ENCODE measurements at places on chromosomes 12 and 14.
A peak's percentile ranks its signal among the peaks of the same experiment; 100 is the strongest.

DNA sequence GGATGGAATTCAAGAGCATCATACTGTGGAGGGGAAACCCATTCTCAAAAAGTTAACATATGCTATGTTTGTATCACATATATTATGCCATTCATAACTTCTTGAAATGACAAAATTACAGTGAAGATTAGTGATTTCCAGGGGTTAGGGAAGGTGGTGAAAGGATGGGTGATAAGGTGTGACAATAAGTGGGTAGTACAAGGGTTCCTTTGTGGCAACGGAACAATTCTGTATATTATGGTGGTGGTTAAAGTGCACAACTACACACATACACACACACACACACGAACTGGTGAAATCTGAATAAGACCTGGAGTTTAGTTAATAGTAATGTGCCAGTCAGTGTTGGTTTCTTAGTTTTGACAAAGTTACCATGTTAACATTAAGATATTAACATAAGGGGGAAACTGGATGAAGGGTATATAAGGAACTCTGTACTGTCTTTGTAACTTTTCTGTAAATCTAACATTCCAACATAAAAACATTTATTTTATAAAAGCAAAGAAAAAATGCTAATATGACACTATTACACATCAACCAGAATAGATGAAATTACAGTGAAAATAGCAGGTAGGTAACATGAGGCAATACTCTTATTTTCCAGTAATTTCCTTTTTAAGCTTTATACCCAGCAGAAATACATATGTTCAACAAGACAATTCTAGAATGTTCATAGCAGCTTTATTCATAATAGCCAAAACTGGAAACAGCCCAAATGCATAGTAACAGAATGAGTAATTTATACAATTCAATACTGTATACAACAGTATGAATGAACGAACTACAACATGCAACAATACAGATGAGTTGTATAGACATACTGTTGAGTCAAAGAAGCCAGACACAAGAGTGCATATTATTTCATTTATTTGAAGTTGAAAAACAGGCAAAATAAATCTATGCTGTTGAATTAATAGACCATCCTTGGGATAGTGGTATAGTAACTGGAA lies 44.0 kb upstream of the OR5AU1 start:
- DNase-seq = no peak

DNA sequence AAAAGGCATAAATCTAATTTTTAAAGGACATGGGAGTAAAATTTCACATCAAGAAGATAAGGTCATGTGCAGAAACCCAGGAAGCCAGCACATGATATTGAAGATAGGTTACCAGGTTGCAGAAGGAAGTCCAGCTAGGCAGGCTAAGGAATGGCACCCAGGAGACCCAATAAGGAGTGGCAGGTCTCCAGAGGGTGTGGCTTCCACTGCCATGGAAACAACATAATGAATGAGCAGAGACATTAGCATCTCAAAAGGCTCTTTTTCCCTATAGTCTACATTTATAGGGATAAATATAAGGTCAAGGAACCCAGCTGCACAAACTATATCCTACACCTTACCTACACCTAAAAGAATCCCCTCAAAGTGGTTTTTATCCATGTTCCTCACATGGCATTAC lies 275.9 kb downstream of the RPS29 start:
- no peak for DNase-seq

- no peak for DNase-seq
Measured at GRCh38 chr14:105899071-105899641, 372.8 kb downstream of the TMEM121 start.

DNA sequence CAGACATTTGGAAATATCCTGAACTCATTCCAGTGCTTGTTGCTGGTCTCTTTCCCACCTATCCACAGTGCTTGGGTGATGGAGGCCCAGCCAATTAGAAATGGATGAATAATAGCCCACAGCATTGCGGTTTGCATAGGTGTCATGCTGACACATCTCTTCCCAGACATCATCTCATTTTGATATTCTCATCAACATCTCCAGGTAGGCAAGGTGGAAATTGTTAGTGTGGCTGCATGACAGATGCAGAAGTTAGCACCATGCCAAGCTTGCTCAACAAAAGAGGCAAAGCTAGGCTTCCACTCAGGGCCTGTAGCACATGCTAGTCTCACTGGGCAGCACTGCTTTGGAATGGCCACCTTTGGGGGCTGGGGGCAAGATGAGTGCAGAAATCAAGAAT lies 1118.9 kb downstream of the VRK1 start:
- no peak for DNase-seq

GRCh38 chr14:73759714-73760597 lies 45.8 kb upstream of the PNMA1 start:
- peak; percentile 95 for DNase-seq

DNA sequence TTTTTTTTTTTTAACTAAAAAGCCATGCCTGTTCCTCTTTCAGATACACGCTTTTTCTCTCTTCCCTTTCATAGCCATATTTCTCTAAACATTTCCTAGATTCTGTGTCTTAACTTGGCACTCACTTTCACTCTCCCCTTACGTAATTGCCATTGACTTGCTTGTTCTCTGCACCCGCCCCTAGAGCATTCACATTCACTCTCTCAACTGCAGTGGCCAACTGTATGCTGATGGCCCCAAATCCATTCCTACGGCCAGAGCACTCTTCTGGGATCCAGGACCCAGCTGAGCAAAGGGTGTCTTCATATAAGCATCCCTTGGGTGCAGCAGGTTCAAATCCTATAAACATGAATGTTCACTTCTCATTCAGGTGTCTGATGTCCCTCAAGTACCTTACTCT lies 59.5 kb downstream of the CKB start:
- no peak for DNase-seq

GRCh38 chr12:130339951-130340350 lies 2.3 kb downstream of the PIWIL1 start:
- DNase-seq = no peak

DNA sequence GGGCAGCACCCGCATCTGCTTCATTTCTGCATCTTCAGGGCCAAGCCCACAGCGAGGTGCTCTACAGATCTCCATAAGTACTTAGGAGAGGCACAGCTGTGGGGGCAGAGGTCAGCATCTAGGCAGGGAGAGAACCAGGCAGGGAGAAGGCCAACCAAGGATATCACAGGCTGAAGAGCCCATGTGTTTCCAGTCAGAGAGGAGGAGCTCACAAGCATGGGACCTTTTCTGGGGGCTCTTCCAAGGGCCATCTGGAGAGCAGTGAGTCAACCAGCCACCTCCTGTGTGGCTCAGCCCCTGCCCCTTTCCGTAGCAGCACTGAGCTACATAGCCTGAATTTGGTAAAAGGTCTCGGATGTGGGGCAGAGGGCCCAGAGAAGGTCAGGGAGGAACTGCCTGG lies 78.5 kb downstream of the ARL6IP4 start:
- DNase-seq = no peak

GRCh38 chr14:22088614-22089342 lies 415.2 kb upstream of the OR4E1 start:
- DNase-seq = no peak

GRCh38 chr12:85866986-85867776 lies 6.9 kb upstream of the NTS start:
- DNase-seq = no peak

DNA sequence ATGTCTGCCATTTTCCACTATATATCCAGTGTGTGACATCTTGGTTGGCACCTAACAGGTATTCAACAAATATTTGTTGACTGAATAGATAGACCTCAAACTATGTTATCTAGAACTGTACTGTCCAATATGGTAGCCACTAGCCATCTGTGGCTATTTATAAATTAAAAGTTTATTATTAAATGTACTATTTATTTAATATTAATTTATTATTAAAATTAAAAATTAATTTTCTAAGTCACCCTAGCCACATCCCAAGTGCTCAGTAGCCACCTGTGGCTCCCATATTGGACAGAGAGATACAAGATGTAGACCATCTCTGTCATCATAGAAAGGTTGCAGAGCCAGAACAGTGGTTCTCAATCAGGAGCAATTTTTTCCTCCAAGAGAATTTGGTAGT lies 69.3 kb downstream of the SRRM4 start:
- no peak for DNase-seq

- no peak for DNase-seq
Measured at GRCh38 chr12:51108136-51108535, 24.7 kb upstream of the CSRNP2 start.

- DNase-seq = no peak
Measured at GRCh38 chr12:49892084-49892731, 11.5 kb downstream of the FAIM2 start.

GRCh38 chr14:46818147-46818546 lies 166.6 kb upstream of the RPL10L start:
- no peak for DNase-seq

DNA sequence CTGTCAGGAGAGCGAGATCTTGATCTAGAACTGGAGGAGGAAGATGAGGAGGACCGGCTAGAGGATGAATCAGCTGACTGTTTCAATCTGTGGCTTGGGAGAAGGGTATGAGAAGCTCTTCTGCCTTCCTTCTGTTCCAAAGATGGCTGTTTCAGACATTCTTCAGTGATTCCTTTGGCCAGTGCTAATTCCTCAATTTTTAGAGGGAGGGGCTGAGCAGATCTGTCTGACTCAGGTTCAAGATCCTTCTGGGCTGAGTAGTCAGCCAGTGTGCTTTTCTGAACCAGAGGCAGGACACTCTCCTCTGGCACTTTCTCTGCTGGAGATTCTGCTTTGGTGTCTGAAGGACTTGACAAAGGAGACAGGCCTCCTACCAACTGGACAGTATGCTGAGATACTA lies 15.2 kb downstream of the ACIN1 start:
- DNase-seq = no peak

- no peak for DNase-seq
Measured at GRCh38 chr12:5889381-5890047, 55.5 kb downstream of the ANO2 start.

DNA sequence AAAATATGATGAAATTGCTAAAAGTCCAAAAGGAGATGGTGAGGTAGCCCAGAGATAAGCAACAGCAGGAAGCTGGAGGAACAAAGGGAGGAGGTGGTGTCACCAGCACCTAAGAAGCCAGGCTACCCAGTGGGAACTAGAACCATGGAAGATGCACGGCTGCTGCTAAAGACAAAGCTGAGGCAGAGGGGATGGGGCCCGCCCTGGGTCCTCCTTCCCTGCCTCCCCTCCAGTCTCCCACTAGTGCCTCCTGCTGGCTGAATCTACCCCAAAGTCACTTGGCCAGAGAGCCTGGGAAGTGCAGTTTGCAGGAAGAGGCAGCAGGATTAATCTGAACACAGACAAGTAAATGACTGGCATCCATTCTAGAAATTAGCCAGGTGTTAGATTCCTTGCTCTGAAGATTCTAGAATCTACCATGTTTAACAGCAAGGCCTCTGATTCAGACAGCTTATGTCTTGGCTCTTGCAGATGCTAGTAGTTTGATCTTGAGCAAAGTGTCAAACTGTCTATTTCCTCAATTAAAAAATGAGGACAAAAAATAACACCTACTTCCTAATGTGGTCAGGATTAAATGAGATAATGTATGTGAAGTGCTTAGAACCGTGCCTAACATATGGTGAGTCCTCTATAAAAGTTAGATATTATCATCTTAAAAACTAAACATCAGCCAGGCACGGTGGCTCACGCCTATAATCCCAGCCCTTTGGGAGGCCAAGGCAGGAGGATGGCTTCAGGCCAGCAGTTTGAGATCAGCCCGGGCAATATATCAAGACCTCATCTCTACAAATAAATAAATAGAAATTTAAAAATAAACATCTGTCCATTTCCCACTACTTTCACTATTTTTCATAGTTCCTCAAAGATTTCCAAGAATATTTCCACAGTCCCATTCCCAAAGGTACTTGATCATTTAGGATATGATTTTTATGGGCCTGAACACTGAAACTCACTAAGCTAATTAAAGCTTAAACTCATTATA lies 5.8 kb upstream of the LRP10 start:
- DNase-seq = no peak

GRCh38 chr12:53942467-53942997 lies 3.9 kb downstream of the HOXC13 start:
- no peak for DNase-seq

- no peak for DNase-seq
Measured at GRCh38 chr12:133233993-133234564, 1.6 kb downstream of the ANHX start.

DNA sequence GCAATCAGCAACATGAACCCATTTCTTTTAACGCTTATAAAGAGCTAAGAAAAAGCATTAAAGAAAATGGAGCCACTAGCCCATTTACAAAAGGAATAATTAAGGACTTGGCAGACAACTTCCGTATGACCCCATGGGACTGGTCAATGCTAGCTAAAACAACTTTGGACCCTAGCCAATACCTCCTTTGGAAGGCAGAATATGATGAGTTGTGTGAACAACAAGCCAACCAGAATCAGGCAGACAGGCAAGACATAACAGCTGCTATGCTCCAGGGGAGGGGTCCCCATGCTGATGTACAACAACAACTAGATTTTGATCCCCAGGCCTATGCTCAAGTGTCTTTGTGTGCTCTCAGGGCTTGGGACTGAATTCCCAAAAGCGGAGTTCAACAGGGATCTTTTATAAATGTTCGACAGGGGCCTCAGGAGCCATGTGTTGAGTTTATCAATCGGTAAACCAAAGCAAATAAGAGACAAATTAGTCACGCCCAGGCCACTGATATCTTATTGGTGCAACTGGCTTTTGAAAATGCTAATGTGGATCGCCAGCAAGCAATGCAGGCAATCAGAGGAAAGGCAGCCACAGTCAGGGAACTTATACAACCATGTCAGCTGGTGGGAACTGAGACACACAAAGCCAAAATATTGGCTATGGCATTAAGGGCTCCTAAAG lies 254.4 kb upstream of the DIO2 start:
- DNase-seq = no peak

- DNase-seq = no peak
Measured at GRCh38 chr14:37328673-37329072, 130.9 kb downstream of the MIPOL1 start.

DNA sequence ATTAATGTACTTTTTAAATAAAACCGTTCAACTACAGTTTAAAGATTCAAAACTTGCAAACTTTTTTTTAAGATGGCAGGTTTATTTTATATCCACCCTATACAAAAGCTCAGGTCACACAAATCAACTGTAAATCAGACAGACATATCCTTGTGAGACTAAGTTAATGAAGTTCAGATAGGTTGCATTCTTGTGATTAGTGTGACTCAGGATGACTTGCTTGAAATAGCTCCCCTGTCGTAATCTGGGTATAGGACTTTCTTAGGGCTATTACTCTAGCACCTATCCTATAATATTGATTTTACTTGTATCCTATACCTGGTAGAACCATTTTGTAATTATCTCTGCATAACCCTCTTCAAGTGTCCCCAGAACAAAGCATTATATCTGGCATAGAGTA lies 9.5 kb upstream of the PRKD1 start:
- no peak for DNase-seq
